ENCODE measurements at places on chromosomes 13 and 19.

DNA sequence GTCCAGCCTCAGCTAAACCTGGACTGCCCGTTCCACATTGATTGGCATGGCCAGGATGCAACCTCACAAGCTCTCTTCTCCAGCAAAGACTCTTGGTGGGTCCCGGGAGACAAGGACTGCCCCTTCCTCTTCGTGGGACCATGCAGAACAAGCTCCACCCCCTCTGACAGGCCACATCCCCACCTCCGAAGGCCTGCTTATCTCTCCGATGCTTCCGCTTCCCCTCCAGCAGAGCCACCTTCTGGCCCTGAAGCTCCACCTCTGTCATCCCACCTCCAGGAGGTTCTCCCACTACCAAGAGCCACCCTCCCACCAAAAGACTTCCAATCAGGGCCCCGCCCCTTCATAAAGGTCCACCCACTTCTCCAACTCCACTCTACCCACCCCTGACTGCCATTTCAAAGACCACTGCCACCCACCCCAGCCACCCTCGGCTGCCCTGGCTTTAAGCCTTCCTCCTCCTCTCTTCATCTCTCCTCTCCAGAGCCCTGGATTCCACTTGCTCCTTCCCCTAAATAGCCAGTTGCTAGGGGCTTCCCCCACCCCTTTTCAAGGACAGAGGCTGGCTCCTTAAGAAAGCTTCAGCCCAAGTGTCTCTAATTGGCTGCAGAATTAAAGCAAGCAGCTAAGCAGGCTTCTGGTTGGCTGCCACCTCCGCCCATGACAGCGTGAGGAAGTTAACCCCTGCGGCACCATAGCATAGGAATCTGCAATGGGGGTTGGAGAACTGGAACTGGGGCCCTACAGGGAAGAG is 9.9 kb downstream of the LRFN1 start:
- DNase-seq = no peak

DNA sequence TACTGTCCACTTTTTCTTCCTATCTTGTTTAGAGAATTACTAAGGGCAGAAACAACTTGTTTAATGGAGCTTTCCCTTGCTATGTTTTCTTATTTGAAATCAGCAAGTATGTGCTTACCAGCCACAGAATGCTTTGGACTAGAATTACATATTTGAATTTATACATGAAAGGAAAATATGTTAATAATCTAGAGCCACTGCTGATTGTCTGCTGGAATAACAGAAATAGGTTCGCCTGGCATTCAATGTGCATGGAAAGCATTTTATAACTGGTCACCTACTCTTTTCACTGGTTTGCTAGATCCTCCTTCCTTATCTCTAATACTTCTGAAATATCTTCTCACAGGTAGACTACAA is 8.0 kb downstream of the EFNB2 start:
- no peak for DNase-seq

GRCh38 chr19:29162694-29163093 is 50.3 kb downstream of the UQCRFS1 start:
- no peak for DNase-seq

DNA sequence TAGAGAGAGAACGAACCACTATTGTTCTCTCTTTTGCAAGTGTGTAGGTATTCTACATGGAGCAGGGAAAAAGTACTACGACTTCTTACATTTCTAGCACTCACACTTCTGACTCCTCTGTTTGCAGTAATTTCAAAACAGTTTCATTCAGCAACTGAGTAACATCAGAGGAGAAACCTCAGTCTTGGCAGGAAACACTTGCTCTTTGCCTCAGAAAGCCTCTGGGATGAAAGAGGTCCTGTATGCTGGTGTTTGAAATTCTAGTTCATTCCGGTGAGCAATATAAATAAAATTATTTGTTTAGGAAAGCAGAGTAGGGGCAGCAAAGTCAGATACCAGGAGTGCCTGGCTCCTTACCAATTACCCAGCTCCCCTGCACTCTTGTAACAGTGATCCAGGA is 595.5 kb downstream of the TBC1D4 start:
- no peak for DNase-seq

DNA sequence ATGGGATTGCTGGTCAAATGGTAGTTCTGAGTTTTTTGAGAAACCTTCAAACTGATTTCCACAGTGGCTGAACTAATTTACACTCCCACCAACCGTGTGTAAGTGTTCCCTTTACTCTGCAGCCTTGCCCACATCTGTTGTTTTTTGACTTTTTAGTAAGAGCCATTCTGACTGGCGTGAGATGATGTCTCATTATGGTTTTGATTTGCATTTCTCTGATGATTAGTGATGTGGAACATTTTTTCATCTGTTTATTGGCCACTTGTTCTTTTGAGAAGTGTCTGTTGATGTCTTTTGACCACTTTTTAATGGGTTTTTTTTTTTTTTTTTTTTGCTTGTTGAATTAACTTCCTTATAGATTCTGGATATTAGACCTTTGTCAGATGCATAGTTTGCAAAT is 4.3 kb downstream of the CAB39L start:
- DNase-seq = no peak

DNA sequence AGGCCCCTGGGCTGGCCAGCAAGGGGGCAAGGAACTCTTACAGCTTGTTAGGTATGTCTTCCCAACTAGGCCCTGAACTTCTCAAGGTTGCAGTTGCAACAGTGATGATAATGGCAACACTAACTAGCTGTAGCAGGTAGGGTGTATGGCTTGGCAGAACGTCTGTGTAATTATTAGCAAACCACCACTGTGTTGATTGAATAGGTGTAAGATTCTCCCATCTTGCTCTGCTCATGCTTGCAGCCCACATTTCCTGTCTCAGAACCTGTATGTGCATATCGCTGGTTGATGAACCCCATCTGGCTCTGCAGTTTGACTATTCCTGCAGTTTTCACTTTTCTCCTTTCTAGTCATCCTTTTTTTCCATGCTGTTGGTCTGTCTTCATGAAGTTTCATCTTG is 178.8 kb downstream of the KATNAL1 start:
- DNase-seq = no peak

GRCh38 chr13:77833331-77833863 is 85.2 kb downstream of the EDNRB start:
- DNase-seq = no peak

- no peak for DNase-seq
Measured at GRCh38 chr13:109408591-109409382, 377.6 kb downstream of the IRS2 start.

DNA sequence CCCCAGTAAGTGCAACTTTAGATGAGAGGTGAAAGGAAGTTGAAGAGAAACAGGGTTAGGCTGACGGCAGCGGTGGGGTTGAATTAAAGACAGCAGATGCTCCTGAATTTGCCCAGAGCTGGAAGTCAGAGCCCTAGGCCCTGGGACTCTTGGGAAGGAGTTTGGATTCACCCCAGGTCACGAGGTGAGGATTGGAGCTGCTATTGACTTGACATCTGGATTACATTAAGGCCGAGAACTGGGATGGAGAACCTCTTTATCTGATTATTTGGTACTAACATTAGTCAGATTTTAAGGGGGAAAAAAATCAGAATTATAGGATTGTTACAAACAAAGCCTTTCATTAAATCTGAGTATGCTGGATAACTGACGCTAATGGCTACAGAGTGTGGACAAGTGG is 367.2 kb downstream of the ZNF536 start:
- DNase-seq = no peak

- no peak for DNase-seq
Measured at GRCh38 chr13:90293793-90294361, 1053.6 kb upstream of the MIR17HG start.
